ENCODE measurements at places on chromosomes 7 and 10.

DNA sequence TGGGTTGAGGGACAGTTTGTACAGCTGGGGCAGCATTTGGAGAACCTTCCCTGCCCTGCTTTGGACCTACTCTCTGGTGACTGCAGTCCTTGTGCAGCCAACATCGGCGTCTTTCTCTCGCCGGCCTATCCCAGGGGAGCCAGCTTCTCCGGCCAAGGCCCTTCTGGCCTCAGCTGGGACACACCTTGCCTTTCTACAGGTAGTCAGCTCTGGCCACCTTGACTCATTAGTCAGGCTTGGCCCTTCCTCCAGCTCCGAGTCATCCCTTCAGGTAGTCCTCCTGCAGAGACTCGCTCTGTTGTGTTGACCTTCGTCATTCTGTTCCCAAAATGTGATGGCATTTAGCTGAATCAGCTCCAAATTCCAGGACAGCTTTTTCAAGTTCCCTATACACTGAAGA lies 145.0 kb upstream of the CHST15 start:
- no peak for DNase-seq

GRCh38 chr10:121187391-121187790 lies 336.2 kb downstream of the WDR11 start:
- no peak for DNase-seq

DNA sequence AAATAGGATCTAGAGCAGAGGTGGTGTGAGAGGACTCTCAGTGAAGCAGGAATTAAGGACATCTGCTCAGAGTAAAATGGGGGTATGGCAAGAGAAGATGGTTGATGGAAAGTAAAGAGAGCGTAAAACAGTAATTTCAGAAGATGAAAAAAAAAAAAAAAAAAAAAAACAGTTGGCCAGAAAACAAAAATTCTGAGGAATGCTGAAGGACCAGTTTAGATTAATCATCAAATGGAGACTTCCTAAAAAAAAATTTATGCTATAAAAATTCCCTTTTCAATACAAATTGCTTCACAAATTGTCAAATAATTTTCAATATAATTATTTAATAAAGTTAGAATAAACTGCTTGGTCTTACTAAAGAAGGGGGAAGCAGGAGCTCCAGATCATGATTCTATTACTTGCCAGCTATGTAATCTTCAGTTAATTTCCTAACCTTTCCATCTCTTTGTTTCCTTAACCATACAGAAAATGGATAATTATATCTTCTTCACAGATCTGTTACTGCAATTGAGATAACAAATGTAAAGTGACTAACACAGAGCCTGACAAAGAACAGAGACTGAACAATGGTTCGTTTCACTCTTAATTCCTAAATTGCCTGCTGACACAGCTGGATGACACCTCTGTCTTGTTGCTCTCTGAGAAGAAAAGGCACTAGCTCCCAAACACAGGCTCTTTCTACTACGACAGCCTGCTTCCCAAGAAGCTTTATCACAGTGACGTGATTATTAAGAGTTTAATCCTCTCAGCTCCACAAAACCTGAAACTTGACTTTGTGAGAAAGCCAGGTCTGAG lies 64.9 kb upstream of the GPR22 start:
- no peak for DNase-seq

- DNase-seq = no peak
Observed at GRCh38 chr7:38492010-38492409, 139.2 kb downstream of the AMPH start.

GRCh38 chr10:73889014-73889413 lies 14.7 kb upstream of the CAMK2G start:
- peak; percentile 93 for DNase-seq

DNA sequence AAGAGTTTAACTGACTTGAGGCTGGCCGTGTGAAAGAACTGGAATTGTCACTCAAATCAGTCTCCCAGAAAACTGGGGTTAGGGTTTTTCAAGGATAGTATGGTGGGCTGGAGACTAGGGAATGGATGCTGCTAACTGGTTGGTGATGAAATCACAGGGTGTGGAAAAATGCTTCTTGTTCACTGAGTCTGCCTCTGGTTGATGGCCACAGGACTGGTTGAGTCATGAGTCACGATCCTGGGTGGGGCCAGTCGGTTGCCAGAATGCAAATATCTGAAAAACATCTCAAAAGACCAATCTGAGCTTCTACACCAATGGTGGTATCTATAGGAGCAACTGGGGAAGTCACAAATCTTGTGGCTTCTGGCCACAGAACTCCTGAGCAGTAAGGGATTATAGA lies 16.3 kb upstream of the BAMBI start:
- peak; percentile 86 for DNase-seq

DNA sequence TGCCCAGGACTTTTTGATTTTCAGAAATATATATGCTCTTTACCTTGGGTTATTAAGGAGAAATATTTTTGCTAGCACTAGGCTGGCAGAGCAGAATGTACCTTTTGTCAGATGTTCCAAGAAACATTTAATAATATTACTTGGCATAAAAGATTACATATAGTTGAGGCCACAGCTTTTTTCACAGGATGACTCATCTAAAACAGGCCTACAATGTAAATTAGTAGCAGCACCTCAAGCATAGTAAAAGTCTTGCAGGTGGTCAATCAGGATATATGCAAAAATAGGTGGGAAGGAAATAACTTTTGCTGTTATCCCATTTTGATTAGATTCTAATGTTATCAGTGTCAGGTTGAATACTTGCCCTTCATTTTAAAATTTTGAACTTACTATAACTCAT lies 14.9 kb upstream of the ITGB1 start:
- peak; percentile 56 for DNase-seq
